ENCODE measurements at places on chromosomes 7 and 10.

DNA sequence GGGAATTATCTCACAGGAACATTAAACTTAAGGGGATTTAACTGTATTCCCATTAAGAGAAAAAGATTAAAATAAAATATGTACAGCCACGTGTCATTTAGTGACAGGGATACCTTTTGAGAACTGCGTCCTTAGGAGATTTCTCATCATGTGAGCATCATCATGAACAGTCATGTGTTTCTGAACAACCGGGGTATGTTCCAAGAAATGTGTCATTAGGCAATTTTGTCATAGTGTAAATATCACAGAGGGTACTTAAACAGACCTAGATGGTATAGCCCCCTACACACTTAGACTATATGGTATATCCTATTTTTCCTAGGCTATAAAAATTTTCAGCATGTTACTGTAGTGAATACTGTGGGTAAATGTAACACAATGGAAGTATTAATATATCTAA is 840.3 kb downstream of the CNTNAP2 start:
- no peak for DNase-seq

GRCh38 chr7:29013082-29013695 is 55.1 kb upstream of the TRIL start:
- no peak for DNase-seq

- DNase-seq: peak; percentile 1
Observed at GRCh38 chr7:120337308-120337907, 64.4 kb downstream of the KCND2 start.

- no peak for DNase-seq
Observed at GRCh38 chr7:6650521-6651011, 13.4 kb downstream of the ZNF316 start.

GRCh38 chr10:3268025-3268424 is 95.4 kb upstream of the PITRM1 start:
- DNase-seq: no peak

Data from inflammatory macrophage treated with lipopolysaccharide for 4 hours (primary cell).